ENCODE measurements at places on chromosomes 16 and 17.

- no peak for DNase-seq
These were observed 8.0 kb downstream of the CISD3 start for GRCh38 chr17:38738007-38738662.

DNA sequence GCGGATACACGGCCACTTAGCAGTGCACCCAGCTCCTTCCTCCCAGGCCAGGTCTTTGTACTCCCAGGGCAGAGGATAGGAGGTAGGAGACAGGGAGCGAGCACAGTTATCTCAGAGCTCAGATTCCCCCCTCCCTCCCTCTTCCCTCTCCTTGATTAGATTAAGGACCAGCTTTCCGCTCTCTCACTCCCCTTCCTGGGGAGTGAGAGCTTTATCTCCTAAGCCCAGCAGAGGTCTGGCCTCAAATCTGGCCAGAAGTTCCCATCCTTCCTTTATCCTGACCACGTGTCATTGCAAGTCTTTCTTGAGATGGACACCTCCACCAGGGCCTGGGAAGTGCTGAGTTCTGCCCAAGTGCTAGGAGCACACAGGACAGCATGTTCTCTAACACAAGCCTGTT is 5.1 kb downstream of the ARL4D start:
- DNase-seq, result no peak

DNA sequence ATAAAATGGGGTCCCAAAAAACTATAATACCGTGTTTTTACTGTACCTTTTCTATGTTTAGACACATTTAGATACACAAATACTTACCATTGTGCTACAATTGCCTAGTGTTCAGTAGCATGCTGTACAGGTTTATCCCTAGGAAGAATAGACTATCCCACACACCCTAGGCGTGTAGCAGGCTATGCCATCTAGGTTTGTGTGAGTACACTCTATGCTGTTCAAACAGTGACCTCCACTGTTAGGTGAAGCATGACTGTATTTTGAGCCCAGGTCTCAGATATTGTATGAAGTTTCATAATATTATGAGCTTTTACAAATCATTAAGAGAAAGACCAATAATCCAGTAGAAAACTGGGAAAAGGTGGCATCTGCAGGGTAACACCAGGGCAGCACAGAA is 23.6 kb downstream of the MILR1 start:
- DNase-seq, result no peak

GRCh38 chr16:14236401-14236800 is 165.3 kb downstream of the MRTFB start:
- DNase-seq, result no peak

DNA sequence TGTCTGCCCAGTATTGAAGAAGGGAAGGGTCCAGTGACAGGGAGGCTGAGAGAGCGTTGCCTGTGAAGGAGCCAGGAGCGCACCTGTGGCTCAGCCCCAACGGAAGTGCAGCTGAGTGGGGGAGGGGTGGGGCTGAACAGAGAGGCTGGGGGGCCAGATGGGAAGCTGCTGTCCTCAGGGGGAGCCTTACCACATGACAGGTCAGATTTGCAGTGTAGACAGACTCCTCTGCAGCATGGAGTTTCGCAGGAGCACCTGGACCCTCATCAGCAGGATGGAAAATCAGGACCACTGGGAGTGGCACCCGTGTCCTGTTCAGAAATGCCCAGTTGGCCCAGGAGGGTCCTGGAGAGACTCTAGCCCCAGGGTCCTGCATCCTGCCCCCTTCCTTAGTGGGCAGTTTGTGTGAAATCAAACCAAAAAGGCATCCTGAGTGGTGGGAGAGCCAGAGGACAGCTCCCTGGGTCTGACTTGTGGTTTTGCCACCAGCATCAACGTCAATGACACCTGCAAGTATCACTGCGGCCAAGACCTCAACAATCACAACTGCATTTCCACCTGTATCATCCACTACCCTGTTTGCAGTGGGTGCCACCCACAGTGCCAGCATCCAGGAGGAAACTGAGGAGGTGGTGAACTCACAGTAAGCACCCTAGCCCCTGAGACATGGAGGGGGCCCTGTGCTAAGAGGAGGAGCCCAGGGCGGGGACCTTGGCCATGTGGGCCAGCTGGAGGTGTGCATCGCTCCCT is 7.8 kb downstream of the CD300A start:
- no peak for DNase-seq

GRCh38 chr16:72612256-72612655 is 435.7 kb downstream of the ZFHX3 start:
- no peak for DNase-seq

DNA sequence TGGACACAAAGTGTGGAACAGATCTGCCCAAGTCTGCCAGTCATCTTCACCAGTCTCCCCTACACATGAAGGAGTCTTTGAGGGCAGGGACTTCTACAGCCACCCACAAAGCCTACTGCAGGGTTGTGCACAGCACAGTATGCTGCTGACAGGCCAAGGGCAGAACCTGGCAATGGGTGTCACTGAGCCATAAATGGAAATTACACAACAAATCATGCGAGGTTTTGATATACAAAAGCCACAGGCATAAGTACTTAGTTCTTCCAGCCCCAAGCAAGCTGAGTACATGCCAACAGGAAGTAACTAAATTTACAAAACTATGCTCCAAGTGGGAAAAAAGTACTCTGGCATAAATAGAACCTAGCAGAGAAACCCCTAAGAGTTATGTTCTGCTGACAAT is 7.8 kb upstream of the PSMC3IP start:
- DNase-seq, result no peak

DNA sequence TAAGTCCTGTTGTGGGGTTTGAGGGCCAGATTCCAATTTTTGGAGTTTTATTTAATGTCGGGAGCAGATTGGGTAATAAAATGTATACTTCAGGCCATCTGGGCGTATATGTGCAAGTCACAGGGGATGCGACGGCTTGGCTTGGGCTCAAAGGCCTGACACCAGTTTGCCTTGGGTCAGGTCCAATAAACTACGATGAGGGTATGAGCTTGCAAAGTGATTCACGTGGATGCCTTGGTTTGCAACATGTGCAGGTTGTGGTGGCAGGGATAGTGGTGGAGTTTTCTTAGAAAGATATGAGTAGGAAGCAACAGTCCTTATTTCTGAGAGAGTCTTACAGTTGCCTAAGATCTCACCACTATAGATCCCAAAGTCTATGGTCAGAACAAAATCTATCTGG is 157.0 kb upstream of the CDH11 start:
- no peak for DNase-seq
